Stimulated activated CD4-positive, alpha-beta T cell treated with anti-CD3 and anti-CD28 coated beads, Interleukin-1b, Interleukin-23, amount 100 ng/mL, for 1 hour (primary cell): ENCODE measurements at places on chromosomes 3 and 15.

DNA sequence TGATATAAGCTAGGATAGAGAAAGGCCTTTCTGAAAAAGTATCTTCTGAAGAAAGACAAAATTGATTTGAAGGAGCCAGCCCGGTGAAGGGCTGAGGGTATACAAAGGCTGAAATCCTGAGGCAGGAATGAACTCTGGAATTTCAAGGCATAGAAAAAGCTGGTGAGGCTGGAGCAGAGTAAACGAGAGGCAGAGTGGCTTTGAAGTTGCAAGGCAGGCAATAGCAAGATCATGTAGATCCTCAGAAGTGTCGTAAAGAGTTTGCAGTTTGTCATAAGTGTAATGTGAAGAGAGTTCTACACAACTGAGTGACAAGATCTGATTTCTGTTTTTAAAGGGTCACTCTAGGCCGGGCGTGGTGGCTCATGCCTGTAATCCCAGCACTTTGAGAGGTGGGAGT lies 69.0 kb downstream of the HMG20A start:
- DNase-seq, result no peak

- DNase-seq, result no peak
Measured at GRCh38 chr3:39106281-39106811, 1.1 kb downstream of the GORASP1 start.

DNA sequence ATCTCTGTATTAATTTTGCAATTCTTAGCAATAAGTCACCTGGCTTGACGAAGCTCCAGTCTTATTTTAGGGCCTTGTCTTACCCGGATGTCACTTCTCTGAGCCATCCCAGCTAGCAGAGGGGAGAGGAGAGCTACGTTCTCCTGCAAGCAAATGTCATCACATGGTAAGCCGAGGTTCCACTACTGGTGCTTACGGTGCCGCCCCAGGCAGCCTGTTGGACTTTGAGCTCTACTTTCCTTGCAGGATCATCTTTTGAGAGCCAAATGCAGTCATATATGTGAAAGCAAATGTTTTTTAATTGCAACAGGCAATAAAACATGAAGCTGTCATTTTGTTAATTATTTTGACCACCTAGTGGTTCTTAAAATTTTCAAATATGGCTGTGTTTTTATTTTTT lies 140.9 kb downstream of the FAM43A start:
- DNase-seq, result no peak

DNA sequence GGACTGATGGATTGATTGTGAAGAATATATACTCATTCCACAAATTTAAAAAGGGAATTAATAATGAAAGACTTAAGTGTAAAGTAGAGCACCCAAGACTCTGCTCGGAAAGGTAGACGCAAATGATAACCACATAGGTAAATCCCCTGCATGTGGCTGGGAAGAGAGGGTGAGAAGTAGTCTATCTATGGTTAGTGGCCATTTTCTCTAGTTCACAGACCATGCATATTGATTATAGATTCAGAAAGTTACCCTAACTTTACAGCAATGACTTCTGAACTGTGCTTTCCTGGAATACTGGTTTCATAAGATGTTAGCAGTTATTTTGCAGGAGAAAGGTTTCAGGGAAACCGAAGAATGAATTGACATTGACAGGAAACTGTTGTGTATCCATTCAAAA lies 51.7 kb downstream of the CASR start:
- DNase-seq, result no peak

- no peak for DNase-seq
Measured at GRCh38 chr3:122691195-122691594, 10.6 kb downstream of the PARP14 start.
